ENCODE measurements at places on chromosomes 3 and 15.

GRCh38 chr3:171113716-171114115 lies 87.2 kb upstream of the SLC2A2 start:
- DNase-seq = no peak

DNA sequence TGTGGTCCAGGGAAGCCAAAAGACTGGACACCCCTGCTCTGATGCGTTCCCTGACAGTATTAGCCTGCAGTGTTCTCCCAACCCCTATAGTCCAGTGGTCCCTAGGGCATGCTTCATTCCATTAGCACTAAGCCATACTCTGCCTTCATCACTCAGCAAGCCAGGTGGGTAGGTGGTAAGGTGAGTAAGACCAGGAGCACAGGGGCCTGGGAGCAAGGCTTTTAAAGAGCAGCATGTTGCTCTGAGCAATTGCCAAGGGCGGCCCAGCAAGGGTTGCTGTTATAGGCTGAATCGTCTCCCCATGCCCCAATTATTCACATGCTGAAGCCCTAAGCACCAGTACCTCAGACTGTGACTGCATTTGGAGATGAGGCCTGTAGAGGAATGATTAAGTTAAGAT lies 11.0 kb downstream of the CXCR6 start:
- no peak for DNase-seq

- DNase-seq = no peak
Observed at GRCh38 chr3:135199137-135199536, 404.1 kb downstream of the EPHB1 start.

DNA sequence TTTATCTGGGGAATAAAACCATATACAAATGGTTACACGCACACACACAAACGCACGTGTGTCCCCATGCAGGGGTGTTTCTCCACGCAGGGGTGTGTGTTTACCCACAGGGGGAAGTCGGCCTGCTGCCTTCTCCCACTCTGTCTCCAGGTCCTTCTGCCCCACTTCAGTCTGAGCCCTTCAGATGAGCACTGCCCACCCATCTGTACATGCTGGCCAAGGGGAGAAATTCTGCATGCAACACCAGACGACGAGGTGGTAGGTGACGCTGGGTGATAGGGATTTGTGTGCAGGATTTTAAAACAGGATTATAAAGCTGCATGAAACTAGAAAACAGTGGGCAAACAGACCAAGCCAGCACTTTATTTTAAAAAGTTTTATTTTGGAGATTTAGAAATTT lies 122.5 kb downstream of the TJP1 start:
- DNase-seq = no peak

DNA sequence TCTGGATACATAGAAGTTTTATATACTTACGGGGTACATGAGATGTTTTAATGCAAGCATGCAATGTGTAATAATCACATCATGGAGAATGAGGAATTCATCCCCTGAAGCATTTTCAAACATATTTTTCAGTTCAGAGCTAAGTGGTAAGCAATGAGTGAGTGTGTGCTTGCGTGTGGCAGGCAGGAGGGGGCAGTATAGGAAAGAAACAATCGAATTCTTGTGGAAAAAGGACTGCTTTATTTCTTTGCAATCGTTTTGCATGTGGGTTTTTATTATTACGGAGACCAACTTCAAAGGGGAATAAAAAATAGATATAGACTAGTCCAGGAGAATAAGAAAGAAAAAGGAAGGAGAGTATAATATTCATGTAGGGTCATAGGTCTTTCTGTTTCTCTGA lies 271.6 kb downstream of the CHL1 start:
- no peak for DNase-seq

DNA sequence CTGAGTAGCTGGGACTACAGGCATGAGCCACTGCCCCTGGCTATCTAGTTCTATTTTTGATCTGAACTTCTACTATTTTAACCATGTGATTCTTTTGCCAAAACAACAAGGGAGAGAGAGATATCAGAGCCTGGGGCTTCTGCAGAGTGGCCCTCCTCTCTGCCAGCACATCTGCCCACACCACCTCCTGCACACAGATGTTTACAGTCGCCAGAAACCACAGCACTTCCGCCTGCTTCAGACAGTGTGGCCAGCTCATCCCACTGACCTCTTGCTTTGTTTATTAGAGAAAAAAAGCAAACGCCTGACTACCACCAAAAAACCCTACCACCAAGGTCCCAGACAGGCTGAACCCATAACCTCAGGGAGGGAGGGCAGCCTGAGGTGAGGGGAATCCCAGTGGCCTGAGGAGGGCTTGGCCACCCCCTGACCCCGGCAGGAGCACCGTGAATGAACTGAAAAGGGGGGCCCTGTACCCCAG lies 85.9 kb upstream of the ABHD2 start:
- DNase-seq = no peak

- peak; percentile 57 for DNase-seq
Observed at GRCh38 chr15:31263751-31264558, 62.7 kb upstream of the KLF13 start.

GRCh38 chr3:51156147-51156546 lies 228.9 kb upstream of the MANF start:
- no peak for DNase-seq

GRCh38 chr3:58580826-58581327 lies 3.7 kb upstream of the FAM107A start:
- no peak for DNase-seq

DNA sequence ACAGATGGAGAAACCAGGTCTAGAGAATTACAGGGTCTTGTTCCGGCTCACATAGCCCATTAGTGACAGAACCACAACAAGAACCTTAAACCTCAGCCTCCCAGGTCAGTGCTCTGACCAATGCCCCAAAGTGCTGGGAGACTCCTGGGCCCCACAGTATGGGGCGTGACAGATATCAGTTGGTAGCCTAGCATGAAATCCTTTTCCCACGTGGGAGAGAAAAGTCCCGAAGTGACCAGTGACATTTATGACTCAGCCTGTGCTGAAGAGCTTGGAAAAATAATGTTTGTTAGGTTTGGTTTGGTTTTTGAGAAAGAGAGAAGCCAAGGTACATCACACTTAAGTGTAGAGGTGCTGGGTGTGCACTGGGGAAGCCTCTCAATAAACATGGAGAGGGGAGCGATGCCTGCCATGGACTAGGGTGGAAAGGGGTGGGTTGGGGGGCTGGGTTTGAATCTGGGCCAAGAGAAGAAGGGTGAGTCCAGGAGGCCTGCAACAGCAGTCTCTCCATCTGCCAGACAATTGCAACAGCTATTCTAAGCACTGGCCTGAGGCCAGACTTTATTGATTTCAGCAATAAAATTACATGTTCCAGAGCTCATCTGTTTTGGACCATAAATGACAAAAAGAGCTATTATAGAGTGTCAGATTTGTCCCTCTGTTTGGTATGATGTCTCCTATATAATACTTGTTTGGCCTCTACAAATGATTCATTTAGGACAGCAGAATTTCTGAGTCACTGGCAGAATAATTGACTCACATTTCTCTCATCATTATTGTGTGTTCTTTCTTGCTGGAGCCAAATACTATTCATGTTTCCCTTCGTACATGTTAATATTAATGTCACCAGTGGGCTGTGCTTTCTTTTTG lies 43.4 kb downstream of the C2CD4A start:
- DNase-seq = no peak

DNA sequence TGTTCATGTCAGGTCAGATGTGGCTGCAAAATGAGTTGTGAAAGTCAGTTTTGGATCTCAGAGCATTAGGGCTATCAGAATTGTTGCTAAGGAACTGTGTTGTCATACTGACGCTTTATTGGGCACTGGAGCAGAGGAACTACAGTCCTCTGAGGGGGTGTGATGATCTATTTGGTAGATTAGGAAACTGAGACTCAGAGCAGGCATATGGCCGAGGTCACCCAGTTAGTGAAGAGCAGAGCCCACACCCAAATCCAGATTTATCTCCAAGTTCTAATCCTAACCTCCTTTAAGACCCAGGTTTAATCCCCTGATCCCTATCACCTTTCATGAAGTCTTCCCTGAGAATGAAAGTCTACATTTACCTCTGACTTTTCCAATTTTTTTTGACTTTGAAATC lies 25.6 kb upstream of the GLCE start:
- DNase-seq = no peak

- DNase-seq = no peak
Observed at GRCh38 chr3:171874879-171875278, 31.7 kb downstream of the TMEM212 start.

DNA sequence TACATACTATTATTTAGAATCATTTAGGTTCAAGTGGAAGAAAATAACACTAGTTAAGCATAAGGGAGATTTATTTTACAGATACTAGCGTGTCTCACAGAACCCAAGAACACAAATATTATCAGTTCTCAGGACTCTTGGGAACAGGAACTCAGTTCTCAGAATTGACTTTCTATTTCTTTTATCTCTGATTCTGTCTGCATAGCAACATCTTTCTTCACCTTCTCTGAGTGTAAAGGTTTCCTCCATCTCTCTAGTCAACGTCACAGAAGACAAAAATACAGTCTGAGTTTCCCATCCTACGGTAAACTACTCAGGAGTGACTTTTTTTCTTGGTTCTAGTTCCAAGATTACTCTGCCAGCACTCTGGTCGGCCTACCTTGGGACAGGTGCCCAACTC lies 220.0 kb downstream of the SV2B start:
- DNase-seq = no peak

DNA sequence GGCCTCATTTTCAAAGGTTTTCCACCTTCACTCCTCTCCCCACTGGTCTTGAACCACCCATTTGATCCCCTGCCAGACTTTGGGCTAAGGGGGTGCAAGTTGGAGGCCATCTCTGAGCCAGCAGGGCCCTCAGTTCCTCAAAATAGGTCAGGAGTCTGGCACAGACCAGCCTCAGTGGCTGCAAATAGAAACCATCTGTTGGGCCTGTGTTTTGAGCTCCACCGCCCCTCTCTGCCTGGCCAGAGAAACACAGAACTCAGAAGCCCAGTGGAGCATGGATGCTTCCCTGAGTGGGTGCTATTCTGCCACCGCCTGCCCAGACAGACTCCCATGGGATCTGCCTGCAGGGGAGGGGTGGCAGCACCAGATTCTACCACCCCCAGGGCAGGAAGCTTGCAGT lies 56.3 kb downstream of the CORO2B start:
- no peak for DNase-seq

DNA sequence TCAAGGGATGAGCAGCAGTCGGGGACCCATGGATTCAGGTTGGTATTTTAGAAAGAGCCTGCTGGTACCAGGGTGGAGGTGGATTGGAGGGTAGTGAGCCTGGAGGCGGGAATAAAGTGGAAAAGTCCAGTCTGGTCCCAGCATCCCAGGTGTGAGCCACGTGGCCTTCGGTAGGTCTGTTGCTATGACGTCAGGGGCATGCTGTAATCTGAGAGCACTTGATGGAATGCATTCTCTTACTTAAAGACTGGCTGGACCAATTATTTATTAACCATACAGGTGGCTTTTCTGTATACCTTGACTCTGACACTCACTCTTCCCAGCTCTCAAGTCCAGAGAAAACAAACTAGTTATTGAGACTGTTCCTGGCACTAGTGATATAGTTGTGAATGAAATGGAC lies 389.9 kb upstream of the RGMA start:
- no peak for DNase-seq

- DNase-seq = no peak
Observed at GRCh38 chr15:35442742-35443141, 103.2 kb downstream of the DPH6 start.

DNA sequence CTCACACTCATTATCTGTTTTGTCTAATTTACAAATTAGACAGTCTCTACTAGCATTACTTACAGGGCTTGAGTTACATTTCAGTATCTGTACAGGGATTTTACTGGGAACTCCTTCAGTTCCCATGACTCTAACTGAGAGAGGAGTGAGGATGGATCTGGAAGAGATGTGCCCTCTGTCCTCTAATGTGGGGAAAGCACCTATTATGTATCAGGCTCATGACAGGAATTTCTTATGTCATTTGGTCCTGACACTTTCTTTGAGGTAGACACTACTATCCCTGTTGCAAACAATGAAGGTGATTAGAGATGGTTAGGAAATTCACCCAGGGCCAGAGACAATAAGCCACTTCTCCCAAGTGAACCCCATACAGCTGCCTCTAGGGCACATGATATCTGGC lies 10.9 kb upstream of the NCKIPSD start:
- no peak for DNase-seq

- DNase-seq = no peak
Observed at GRCh38 chr3:122576174-122576940, 1.1 kb upstream of the PARP15 start.

DNA sequence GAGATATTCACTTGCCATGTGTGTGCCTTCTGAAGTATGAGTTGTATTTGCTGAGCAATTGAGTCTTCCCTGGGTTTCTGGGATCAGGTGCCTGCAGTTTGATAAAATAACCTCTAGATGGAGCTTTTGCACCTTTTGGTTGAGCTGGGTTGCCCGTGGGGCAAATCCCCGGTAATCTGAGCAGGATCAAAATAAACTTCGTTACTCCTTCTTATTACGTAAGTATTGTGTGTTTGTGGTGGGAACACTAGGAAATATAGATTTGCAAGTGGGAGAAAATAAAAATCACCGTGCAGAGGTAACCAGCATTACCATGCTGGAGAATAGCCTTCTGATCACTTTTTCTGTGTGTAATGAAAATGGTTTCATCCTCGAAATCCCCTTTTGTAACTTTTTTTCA lies 277.4 kb upstream of the NR2E3 start:
- no peak for DNase-seq

DNA sequence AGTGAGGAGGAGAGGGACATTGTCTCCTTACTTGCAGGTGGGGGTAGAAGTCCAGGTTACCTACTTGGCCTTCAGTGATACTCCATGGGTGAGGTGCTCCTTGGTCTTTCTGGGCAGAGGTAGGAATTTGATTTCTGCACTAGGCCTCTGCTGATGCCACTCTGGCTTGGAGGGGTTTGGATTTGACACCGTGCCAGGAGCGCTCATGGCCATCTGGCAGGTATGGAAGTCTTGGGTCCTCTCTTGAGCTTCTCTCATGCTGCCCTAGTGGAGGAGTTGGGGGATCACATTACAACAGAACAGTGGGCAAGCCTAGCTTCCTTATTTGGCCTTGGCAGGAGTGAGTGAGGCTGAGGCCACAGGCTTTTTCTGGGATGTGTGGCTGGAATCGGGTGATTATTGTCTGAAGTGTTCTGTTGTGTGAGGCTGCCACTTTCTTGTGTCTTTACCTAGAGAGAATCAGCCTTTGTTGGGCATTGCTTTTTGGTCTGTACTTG lies 525.0 kb downstream of the GABRG3 start:
- DNase-seq = no peak

DNA sequence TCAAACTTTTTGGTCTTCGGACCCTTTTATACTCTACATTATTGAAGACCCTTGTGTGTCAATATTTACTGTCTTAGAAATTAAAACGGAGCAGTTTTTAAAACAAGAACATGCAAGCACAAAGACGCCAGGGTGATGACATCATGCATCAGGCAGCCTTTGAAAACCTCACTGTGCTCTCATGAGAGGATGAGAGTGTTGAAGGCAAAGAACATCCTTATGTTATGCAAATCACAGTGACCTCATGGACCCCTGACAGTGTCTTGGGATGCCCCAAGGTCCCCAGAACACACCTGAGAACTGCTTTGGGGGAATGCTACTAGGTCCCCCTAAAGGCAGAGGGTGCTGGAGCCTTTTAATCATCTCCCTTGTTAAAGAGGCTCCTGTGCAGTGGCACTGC lies 51.6 kb downstream of the CHDH start:
- DNase-seq = no peak

GRCh38 chr3:133038089-133038730 lies at the start of gene TMEM108:
TSS of gene TMEM108 (plus strand) at chr3:133038391.
- DNase-seq = no peak

DNA sequence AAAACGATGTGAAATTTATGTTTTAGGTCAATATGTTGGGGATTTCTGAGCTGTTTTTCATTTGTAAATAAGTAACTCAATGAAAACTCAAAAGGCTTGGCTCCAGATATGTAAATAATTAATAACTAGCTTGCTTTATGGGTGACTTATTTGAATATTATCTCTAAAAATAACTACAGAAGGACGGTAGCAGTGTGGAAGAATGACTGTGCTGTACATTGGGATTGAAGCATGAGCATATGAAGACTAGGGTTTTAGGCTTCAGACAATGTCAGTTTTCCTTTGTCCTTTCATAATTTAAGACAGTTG lies 343.9 kb downstream of the GRM7 start:
- no peak for DNase-seq

Measured in activated T-cell treated with anti-CD3 and anti-CD28 coated beads for 4 hours (primary cell).